DMS 273 treated with DMSO at 0.1 percent for 48 hours (cell line): ENCODE measurements at places on chromosomes 4 and X.

- DNase-seq = no peak
These were observed 1014.8 kb downstream of the C4orf33 start for GRCh38 chr4:130110770-130111169.

- no peak for DNase-seq
These were observed 65.0 kb downstream of the SCD5 start for GRCh38 chr4:82733636-82734035.

- DNase-seq = no peak
These were observed 7.5 kb upstream of the SPINK2 start for GRCh38 chr4:56828784-56829535.

DNA sequence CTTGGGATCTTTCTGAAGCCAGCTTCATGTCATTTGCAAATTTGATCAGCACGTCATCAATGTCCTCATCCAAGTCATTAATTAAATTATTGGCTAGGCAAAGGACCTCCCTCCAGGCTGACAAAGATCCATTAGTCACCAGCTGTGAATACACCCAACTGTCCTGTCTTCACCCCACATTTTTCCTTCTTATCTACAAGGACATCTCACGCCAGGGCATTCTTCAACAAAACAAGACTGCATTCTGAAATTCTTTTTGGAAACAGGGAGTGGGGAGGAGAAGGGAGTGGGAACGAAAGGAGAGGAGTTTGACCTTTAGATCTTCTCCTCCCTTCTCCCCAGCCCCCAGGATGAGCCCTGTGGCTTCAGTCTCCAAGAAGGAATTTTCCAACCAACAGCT lies 32.7 kb downstream of the NLGN3 start:
- DNase-seq = no peak

- DNase-seq = no peak
These were observed 16.4 kb upstream of the DYNLT3 start for GRCh38 chrX:37863728-37864127.
